Occipital lobe (tissue), 3 donors: ENCODE measurements at places on chromosomes 4 and X. TPM values are rescaled to one million over a fixed set of nuclear protein-coding genes. Genes with fewer than 3 reads are reported as not detected.

GRCh38 chr4:164011791-164012190 is 517.3 kb downstream of the TMA16 start:
- DNase-seq, result no peak

Gene EDNRA
- 9.7 TPM for total RNA-seq

GRCh38 chr4:170400361-170400760 is 310.6 kb upstream of the AADAT start:
- DNase-seq, result no peak

Gene MUC7
- not detected for total RNA-seq

Gene LRBA
- 25.3 TPM for total RNA-seq

DNA sequence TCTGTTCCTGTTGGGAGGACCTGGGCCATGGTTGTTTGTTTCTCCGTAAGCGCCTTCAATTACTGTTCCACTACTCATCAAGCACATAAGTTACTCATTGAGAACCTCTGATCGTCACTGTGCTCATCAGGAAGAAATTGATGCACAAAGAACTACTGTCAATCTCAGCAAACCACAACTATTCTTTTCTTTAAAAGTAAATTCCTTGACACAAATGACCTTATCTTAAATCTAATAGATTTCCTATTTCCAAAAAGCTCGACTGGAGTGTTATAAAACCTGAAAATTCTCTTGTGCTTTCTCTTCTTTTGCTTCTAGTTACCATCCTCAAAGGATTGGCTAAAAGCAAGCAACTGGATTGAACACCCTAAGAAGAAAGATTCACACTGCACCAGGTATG is at the start of gene MUC7:
Gene MUC7 (plus strand): TSS at position 301 of the 400 bp plus-strand sequence. CDS start 1,825 bp downstream, outside the sequence.
- DNase-seq, result no peak

- DNase-seq, result no peak
Observed at GRCh38 chr4:2651998-2652397, 104.1 kb downstream of the TNIP2 start.

Gene CLDN34
- 0.62 TPM for total RNA-seq

GRCh38 chrX:122583551-122583950 is 600.5 kb upstream of the GRIA3 start:
- no peak for DNase-seq

Gene ZFYVE28
- total RNA-seq, result 3.7 TPM

Gene DCAF16
- total RNA-seq, result 38.7 TPM

Gene MAGEB10
- not detected for total RNA-seq

DNA sequence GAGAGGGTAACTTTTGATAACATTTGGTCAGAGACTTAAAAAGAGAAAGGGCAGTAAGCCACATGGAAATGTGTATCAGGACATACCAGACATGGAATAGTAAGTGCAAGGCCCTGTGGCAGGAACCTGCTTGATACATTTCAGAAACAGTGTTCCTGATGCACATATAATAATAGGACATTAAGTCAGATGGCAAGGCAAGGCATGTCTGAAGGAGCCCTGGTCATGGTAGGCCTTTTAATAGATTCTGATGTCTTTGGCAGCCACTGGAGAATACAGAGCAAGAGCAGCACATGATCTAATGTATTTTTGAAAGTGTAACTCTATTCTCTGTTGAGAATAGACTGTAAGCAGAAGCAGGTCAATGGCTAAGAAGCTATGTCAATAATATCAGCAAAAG is 279.7 kb downstream of the CAMK2D start:
- DNase-seq, result no peak

DNA sequence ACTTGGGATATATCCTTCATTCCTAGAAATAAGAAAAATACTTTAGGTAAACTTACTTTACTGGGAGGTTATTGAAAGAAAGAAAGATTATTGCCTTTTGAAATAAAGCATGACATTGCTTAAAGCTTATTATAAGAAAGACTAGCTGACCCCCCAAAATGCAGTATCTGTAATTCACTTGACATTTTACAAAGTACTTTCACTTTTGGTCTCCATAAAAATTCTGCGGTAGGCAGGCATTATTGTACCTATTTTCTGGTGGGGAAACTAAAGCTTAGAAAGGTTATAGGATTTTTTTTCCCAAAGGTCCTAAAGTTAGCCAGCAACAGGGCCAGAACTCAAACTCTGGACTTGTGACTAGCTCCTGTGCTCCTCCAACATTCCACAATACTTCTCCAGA is 29.7 kb upstream of the TXK start:
- no peak for DNase-seq

- no peak for DNase-seq
Observed at GRCh38 chrX:108439426-108439942, at the start of gene COL4A5. COL4A5 (plus strand) TSS chrX:108439838; CDS start chrX:108440126, 288 bp downstream.

Gene CNGA1
- total RNA-seq, result not detected
